T-helper 2 cell (primary cell): ENCODE measurements at places on chromosomes 7 and 10.

DNA sequence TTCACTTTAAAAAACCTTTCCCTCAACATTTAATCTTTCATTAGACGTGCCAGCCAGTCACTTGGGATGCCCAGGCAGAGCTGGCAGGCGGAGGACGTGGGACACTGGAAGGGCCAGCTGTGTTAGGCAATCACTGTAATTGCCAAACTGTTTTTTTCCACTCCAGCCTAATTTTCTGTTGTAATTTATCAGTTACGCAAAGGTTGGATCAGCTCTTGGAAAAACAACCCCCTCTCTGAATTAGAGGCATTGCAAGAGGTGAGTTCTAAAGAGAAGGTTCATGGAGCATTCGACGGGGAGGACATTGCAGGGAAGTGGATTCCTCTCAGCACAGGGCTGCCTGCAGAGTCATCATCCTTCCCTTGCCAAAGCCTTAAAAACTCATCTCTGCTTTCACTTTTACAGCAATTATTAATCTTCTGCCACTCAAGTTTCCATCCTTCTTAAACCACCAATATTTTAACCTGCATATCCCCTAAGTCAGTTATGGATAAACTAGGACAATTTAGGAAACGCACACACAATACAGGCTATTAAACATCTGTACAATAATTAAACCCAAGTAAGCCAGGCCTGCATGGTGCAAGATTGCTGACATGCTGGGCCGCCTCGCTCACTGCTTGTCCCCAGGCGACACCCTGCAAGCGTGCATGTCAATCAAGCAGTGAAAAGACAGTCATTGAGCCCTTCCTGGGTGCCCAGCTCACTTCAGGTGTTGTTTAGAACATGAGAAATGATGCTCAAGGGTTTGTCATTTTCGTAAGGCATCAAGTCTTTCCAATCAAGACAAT is 272.3 kb upstream of the RNF32 start:
- no peak for DNase-seq

- no peak for DNase-seq
Measured at GRCh38 chr7:149855361-149856305, 17.5 kb downstream of the ZNF862 start.

DNA sequence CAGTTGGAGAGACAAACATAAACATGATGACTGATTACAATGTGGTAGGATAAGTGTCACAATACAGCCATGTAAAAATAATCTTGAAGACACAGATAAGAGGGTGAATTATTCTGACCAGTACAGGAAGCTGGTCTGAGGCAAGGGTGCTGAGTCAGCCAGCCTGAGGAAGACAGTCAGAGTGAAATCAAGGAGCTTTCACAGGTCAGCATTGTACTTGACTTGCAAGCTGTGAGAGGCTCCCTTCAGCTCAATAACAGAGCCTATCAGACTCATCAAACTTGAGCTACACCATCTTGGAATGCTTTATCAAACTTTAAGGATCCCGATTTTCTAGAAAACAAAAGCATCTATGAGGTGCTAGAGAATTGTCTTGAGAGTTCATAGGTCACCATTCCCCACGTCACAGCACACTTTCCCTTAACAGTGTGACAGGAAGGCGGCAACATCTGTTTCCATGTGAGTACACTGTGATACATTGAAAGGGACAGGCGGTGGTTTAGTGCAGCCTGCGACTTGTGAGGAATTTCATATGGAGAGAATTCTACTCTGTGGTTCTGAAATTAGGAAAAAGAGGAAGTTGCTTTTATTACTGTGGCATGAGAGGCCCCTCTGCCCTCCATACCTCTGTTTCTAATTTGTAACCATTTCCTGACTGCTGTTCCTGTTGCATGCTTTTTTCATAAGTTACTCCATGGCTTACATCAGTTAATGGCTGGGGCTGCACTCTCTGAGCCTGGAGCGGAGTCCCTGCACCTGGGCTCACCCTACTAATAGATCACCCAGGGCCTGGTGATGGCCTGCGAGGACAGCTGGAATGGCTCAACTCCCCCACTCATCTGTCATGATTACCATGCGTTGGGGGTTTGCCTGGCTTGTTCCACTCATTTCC is 417.1 kb downstream of the SUGCT start:
- no peak for DNase-seq

DNA sequence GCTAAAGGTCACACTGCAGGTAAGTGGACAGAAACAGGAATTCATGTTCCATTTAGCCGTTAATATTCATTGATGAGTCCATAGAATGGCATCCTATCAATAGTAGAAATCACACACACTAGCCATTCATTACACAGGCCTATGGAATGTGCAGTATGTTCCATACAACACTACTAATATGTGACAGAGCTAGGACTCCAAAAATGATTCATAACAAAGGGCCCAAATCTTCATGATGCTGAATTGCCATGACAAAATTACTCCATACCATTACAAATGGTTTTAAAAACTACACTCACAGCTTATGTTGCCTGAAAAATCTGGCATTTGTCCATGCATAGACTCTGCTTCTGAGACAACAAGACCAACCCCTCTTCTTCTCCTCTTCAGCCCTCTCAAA is 549.1 kb downstream of the XPNPEP1 start:
- DNase-seq = no peak

- no peak for DNase-seq
Measured at GRCh38 chr10:72086466-72087391, 1.6 kb downstream of the SPOCK2 start.

DNA sequence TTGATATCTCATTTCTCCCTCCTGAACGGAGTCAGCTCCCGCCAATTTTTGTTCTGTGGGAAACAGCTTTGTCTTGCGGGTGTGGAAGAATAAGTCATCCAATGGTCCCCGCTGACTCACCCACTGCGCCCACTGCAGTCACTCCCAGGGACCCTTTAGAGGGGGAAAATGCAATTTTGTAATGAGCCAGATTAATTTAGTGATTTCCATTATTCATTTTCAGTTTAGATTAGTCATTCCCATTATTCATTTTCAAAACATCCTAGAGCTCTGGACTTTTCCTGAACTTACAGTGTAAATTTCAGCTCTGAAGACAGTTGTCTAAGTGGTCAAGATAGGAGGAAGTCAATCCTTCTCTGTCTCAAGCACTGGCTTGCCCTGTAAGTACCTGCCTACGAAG is 154.9 kb upstream of the TMEM72 start:
- no peak for DNase-seq

DNA sequence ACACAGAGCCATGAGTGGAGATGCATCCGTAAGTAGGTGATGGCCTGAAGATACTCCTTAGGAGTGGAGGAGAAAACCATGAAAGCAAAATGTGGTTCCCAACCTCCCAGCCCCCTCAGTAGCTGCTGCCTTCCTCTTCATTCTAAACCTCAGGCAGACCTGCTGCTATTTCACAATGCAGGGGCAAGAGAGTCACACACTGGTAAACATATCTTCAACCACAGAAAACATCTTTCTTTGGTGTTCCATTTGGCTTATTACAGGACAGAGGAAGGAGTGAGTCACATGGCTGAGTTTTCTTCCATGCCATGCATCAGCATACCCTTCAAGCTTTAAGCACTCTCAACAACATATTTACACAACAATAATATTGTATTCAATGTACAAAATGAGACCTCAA is 342.1 kb downstream of the BMPER start:
- DNase-seq = no peak

DNA sequence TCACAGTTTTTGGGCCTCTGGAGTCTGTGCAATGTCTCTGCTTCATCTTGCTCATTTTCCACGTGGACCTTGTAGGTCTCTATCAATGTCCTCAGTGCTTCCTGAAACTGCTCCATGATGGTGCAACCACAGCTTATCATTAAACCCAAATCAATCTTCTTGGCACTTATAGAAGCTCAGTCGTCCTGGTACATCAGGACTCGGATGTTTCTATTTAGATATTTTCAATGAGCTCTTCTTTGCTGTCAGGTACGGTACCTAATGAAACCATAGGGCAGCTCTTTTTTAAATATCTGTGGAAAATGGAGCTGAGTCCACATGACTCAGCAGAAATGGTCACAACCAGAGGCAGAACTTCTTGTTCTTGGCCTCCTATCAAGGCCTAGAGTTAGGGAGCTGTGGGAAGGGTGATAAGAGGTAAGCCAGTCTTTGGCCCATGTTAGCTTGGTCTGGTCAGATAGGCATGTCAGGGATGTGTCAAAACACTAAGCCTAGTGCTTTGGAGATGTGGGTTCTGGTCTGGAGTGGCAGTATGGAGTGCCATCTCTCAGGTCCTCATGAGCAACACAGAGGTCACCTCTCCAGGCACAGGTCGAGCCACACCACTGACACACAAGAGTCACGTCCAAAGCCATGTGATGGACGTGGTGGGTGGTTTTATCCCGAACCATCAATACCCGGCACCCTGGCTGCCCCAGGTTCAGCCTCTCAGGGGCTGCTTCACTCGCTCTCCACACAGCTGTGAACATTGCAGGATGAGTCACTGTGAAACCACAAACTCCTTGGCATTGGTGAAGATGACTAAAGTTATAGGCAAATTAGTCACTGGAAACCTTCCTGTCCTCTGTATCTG is 87.0 kb downstream of the TBXAS1 start:
- DNase-seq = peak; percentile 93

DNA sequence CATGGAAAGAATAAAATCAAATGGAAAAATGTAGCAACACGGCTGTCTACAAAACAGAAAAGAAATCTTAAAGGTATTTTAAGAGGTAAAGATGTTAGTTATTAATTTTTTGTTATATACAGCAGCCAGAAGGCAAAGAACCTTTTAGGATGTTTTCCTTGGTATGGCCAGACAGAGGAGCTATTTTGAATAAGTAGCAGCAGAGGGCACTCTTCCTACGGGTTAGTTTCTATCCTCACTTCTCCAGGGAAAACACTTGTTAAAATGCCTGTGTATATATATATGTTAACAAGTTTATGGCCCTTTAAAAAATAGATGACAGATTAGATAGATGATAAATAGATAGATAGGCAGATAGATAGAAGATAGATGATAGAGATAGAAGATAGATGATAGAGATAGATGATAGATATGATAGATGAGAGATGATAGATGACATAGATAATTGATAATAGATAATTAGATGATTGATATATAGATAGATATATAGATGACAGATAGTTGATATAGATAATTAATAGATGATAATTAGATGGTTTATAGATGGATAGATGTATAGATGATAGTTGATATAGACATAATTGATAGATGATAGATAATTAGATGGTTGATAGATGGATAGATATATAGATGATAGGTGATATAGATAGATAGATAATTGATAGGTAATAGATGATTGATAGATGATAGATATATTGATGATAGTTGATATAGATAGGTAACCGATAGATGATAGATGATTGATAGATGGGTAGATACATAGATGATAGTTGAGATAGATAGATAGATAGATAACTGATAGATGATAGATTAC is 57.8 kb upstream of the WIPF3 start:
- no peak for DNase-seq

DNA sequence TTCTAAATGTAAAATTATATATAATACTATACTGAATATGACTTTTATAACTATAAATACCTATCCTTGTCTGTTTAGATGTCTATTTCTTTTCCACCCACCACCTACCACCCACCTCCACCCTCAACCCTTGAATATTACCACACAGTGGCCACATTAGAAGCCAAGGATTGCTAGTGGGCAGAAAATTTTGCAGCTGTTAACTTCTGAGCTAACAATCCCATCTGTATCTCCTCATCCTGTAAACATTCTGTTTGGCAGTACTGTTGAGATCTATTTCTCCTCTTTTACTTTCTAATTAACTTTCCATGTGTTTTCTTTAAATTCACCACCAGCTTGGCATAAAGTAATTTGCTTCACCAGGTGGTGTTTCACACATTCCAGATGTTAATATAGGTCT is 281.1 kb upstream of the BMPER start:
- DNase-seq = no peak

- no peak for DNase-seq
Measured at GRCh38 chr7:7922684-7923385, 45.8 kb upstream of the GLCCI1 start.

DNA sequence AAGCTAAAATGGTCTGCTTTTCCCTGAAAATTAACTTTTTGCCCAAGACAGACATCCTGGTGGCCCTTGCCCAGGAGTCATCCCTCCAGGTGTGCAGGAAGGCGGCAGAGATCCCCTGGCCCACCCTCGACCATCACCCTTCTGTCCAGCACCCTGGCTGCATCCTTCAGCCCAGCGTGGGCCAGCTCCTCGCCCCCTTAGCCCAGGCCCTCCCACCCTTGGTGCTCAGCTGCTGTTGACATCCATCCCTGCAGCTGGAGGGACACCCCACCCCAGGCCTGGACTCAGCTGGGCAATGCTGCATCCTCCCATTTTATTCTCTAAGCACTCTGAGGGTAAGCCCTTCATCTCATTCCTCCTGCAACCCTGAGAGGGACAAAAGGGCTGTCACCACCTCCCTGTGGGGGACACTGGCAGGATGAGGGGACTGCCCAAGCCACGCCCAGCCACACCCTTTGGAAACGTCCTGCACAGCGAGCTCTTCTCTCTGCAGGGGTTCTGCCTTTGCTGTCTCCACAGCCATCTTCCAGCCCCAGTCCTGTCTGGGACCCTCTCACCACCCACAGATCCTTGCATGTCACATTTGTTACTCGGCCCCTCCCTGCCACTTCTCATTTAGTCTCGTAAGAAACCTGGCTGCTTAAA is 30.7 kb downstream of the EN2 start:
- DNase-seq = no peak

- DNase-seq = no peak
Measured at GRCh38 chr7:3112479-3113134, 68.9 kb upstream of the CARD11 start.

- no peak for DNase-seq
Measured at GRCh38 chr7:43878867-43879266, 9.6 kb upstream of the MRPS24 start.

DNA sequence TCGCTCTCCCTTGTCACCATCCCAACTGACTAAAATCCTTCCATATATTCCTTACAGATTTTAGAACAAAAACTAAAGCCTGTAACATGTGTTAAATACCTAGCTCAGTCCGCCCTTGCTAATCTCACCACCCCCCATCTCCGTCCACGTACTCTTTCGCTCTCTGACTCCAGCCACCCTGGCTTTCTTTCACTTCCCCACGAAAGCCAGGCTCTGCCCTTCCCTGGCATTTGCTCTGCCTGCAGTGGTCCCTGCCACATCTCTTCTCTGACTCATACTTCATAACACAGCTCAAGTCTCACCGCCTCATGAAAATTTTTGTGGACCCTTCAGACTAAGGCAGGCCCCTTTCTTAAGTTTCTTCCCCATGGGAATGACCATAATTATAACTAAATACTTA is 11.7 kb upstream of the GPAM start:
- no peak for DNase-seq

DNA sequence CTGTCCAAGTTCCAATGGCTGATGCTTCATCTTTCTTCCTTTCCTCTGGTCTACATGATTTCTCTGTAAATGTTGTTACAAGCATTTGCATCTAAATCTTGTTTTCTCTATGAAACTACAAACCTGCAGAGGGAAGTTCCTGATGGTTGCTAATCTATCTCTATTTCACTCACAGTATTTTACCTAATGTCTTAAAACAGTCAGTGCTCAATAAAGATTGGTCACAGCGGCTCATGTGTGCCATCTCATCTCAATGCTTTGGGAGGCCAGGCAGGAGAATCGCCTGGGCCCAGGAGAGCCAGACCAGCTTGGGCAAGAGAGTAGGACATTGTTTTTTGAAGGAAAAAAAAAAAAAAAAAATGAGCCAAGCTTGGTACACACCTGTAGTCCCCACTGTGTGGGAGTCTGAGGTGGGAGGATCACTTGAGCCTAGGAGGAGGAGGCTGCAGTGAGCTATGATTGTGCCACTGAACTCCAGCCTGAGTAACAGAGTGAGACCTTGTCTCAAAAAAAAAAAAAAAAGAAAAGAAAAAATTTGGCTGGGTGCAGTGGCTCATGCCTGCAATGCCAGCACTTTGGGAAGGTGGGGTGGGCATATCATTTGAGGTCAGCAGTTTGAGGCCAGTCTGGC is 71.3 kb upstream of the ARMC3 start:
- DNase-seq = no peak

GRCh38 chr10:103676058-103676785 is 179.2 kb downstream of the SH3PXD2A start:
- no peak for DNase-seq
